Stimulated activated CD8-positive, alpha-beta memory T cell treated with anti-CD3 and anti-CD28 coated beads, Interleukin-12 subunit alpha, Interleukin-12 subunit beta, amount 100 ng/mL, for 1 hour (primary cell): ENCODE measurements at places on chromosomes 6 and 20.

- DNase-seq = no peak
These were observed 22.8 kb downstream of the NPEPL1 start for GRCh38 chr20:58715391-58715800.

- DNase-seq = no peak
These were observed 304 bp downstream of the PBX2 start for GRCh38 chr6:32189742-32190053.

- no peak for DNase-seq
These were observed 2.7 kb downstream of the WRNIP1 start for GRCh38 chr6:2767657-2768524.

DNA sequence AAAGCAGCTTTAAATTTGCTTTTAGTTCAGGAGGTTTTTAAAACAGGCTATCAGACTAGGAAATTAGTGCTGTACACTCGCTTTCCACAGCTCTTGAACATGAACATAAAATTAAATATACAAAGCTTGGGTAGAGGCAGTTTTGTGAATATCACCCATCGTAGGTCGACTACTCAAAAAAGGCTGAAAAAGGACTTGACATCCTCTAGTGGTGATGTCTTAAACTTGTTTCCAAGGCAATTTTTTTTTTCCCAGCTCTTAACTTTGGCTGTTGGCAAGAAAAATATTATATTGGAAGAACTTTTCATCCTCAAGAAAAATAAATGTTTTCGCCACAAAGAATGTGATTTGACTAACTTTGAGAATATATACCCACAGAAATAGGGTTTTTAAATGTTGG is 2.9 kb downstream of the MAP7 start:
- DNase-seq = no peak

- no peak for DNase-seq
These were observed 28.1 kb upstream of the ARFGEF2 start for GRCh38 chr20:48893374-48893773.

GRCh38 chr20:19668418-19668817 is 89.6 kb upstream of the RIN2 start:
- no peak for DNase-seq

GRCh38 chr6:10838794-10839333 is 525 bp upstream of the MAK start:
- DNase-seq = no peak

DNA sequence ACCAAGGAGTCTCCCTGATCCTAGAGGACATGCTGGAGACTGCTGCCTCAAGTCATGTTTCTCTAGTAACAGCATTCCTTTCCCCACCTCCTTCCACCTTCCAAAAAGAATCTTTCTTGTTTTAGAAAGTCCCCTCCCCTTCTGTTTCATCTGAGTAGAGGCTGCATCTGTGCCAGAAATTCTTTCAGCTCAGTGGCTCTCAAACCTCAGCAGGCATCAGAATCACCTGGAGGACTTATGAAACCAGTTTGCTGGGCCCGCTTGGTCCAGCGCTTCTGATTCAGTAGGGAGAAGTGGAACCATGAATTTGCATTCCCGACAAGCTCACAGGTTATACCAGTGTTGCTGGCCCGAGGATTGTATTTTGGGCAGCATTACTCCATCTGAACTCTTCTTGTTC is 55.1 kb downstream of the TMEM200A start:
- DNase-seq = no peak

- no peak for DNase-seq
These were observed 710 bp upstream of the ZNF343 start for GRCh38 chr20:2509468-2509781.

- DNase-seq = no peak
These were observed 35.0 kb upstream of the MDGA1 start for GRCh38 chr6:37732688-37733087.

DNA sequence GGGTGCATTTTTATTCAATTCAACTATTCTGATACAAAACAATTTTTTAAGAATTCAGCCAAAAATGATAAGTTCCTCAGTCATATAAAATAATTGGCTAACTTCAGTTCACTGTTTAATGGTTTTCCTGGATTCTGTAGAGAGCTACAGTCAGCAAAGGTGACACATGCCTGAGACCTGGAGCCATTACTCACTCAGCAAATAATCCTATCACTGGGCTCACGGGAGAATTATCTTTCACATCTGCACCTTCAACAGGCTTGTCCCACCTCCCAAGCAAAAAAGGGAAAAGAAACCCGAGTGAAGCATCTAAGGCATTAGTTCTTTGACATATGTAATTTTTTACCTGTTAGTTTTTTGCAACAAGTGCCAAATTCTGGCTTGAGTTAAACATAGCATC is 34.9 kb upstream of the FOXA2 start:
- DNase-seq = no peak

DNA sequence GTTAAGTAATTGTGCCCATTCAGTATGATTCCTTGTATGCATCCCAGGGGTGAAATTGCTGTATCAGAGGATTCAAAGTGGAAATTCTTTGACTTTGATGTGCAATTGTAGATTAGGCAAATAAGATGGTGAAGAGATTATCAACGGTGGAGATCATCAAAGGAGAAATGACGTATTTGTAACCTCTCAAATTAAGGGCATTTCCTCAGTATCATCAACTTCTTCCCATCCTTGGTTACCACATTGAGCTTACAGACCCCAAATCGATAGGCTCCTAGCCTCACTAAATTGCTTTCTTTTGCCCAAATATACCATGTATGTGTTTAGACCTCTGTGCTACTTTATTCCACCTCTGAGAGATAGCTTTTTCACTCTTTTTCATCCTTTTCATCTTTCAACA is 213.1 kb upstream of the ZFP64 start:
- no peak for DNase-seq

GRCh38 chr6:158028876-158029275 is 47.2 kb downstream of the SYNJ2 start:
- DNase-seq = no peak

- DNase-seq = no peak
These were observed 41.5 kb upstream of the SRF start for GRCh38 chr6:43129434-43130194.

- no peak for DNase-seq
These were observed 56.6 kb upstream of the CD83 start for GRCh38 chr6:14060971-14061370.

- DNase-seq = no peak
These were observed 117.6 kb downstream of the EPB41L2 start for GRCh38 chr6:130945401-130945919.

DNA sequence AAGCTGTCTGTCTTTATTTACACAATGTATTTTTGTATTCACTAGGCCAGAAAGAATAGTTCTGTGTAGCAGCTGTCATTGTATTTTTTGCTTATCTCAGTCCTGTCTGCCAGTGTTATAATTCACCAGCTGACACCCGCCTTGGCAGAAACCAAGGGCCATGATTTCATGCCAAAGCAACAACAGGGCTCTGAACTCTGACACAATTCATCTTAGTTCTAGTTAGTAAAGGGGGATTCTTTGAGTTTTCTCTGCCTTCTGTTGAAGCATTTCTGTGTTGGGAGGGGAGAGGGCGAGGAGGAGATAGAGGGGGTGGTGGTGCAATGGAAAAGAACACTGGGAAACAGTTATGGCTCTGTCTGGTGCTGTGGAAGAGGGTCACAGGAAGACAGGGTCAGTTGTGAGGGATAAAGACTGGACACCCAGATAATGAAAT is 684.6 kb upstream of the MARCKS start:
- DNase-seq = no peak

GRCh38 chr20:56200456-56200855 is 48.1 kb upstream of the MC3R start:
- DNase-seq = no peak

DNA sequence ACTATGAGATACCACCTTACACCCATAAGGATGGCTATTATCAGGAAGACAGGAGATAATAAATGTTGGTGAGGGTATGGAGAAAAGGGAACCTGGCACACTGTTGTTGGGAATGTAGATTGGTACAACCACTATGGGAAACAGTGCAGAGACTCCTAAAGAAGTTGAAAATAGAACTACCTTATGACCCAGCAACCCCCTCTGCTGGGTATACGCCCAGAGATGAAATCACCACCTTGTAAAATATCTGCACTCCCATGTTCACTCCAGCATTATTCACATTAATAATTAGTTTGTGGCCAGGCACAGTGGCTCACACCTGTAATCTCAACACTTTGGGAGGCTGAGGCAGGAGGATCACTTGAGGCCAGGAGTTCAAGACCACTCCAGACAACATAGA is 26.8 kb downstream of the ZBTB9 start:
- DNase-seq = no peak

DNA sequence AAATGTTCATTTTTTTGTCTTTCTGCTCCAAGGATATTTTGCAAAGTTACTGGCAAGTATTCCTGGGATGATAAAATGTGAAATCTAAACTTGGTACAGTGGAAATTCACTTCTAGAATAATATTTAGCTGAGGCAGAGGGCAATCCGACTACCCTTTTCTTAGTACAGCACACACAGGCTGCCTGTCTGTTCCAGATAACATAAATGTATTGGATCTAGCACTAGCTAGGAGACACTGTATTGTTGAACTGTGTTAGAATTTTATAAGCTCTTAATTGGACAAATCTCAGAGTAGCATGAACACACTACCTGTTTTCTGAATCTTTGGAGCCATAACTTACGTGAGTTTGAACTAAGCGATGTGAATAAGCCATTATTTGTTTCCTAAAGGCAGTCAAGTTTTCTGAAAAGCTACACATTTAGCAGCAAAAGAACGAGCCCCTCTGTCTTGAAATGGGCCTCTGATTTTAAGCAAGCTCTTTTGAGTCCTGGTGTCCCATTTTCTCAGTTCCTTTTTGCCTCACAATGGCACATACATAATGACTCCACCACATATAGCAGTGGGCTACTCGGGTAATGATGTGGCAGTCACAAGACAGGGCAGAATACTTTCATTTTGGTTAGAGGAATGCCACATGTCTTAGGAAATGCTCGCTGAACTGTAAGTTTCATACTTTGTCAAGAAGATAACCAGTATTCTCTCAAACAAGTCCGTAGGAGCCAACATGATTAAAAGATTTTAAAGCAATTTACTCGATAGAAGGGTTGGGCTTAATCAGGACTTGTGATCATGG is 116.5 kb upstream of the ESR1 start:
- DNase-seq = no peak

GRCh38 chr6:143501851-143502250 is 9.7 kb downstream of the FUCA2 start:
- no peak for DNase-seq

DNA sequence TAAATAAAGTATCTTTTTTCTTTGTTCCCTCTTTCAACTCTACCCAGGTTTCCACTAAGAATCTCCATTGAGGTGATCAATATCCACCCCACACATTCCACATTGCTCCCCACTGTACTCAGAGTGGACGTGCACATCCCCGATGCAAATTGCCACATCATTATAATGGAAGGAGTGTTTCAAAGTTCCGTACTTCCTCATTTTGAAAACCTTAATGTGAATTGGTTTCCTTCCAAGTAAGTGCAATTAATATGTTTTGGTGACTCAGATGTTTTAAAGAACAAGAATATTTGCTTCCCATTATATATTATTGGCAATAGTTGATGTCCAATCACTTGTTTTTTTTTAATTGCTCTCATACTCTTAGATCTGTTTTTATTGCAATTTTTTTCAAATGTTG is 463.6 kb downstream of the HACE1 start:
- no peak for DNase-seq

GRCh38 chr6:98847416-98847778 is 13.0 kb downstream of the POU3F2 start:
- no peak for DNase-seq

DNA sequence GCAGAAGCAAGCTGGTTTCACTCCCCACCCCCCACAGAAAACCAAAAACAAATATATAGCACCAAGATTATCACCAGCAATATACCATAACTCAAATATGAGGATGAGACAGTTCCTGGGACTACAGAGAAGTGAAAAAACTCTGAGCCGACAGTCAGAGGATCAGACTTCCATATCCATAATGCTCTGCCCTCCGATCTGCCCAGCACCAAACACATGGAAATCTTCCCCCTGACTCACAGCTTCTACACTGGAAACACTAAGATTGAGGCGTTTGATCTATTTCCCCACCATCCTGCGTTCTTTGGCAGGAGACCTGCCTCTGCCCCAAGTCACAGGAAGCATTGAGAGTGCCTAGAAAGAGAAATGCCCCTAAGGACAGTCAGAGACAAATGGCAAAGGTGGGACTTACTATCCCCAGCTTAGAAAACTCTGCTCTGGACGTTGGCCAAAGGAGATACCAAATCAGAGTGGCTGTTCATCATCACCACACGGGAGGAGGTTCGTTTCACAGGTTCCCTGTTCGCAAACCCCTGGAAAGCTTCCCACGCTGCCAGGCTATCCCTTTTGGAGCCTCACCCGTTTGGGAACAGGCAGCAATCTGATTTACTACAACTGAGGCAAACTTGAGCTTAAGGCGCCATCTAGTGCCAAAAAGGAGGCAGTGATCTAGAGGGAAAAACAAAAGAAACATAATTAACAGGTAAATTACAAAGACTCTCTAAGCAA is 48.7 kb upstream of the SRSF6 start:
- no peak for DNase-seq

GRCh38 chr6:142014515-142014914 is 118.2 kb upstream of the GJE1 start:
- DNase-seq = no peak

DNA sequence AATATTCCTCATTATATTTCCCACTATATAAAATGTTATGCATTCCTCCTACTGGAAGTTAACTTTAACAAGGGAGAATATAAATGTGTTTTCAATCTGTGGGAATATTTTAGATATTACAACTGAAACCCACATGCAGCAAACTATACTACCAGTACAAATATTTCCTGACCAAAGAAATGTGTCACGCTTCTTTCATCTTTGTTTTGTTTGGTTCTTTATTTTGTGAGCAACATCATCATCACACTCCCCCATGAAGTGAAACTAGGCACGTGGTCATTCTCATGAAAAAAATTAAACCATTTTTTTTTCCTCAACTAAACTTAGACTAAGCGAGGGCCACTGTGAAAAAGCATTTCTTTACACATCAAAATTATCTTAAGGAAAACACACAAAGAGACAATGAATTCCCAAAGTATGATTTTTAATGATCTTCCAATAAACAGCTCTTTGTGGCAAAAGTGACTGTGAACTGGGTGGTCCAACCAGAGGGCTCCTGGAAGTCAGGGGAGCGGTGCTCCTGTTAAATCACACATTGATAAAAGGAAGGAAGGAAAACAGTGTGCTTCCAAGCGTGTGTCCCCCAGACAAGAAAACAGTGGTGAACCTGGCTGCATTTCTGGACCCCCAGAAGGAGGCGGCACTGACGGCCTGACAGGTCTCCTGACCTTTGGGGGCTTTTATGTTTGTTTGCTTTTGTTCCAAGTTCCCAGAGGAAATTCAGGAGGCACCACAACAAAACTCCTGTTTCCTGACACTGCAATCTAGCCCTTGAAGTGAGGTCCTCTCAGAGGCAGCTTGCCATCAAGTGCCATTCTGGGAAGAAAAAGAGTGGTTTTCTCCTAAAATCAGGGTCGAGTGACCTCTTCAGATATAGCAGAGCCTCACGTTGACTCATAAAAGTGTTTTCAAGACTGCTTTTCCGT is 166.8 kb upstream of the FOXQ1 start:
- DNase-seq = no peak
